ENCODE measurements at places on chromosomes 13 and 19.

DNA sequence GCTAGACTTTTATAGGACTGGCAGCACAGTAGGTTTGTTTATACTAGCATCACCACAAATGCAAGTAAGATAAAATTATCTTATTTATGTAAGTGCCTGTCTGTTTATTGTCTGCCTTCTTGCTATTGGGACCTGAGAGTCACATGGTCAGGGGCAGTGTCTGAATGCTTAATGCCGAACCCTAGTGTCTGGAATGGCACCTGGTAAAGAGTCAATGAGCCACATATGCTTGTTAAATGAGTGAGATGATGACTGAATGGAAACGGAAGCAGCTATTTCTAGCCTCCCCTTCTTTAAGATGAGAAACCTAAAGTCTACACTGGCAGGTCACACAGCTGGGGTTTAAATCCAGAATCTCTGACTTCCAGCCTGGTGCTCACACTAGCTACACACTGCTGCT, 92.2 kb downstream of the STOML3 start:
- no peak for DNase-seq

- no peak for DNase-seq
Measured at GRCh38 chr19:57244513-57244912, 4.1 kb downstream of the ZNF805 start.

GRCh38 chr13:76965759-76966421, 17.6 kb downstream of the ACOD1 start:
- DNase-seq: peak; percentile 3

GRCh38 chr19:30214651-30215051, 157.5 kb upstream of the ZNF536 start:
- no peak for DNase-seq

Measured in substantia nigra (tissue), 51 donors.